ENCODE measurements at places on chromosomes 7 and 10.

- DNase-seq: no peak
Observed at GRCh38 chr7:3157566-3158287, 114.1 kb upstream of the CARD11 start.

GRCh38 chr7:80153446-80153845 is 18.8 kb downstream of the GNAI1 start:
- DNase-seq: no peak

DNA sequence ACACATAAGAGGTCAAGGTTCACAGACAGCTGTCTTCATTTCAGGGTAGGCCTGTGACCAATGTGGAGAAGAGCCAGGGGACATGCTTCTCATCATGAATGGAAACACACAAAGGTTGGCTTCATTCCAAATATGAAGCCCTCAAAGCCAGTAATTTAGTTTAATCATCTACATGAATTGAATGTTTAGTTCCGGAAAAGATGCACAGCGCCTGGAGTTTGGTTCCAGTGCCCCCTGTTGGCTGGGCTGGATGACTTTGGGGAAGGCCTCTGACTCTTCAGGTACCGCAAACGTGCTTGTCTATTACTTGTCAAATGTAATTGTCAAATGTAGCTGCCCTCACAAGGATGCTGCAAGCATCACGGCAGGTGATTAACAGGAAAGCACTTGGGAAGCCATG is 130.7 kb downstream of the ADRA2A start:
- no peak for DNase-seq

DNA sequence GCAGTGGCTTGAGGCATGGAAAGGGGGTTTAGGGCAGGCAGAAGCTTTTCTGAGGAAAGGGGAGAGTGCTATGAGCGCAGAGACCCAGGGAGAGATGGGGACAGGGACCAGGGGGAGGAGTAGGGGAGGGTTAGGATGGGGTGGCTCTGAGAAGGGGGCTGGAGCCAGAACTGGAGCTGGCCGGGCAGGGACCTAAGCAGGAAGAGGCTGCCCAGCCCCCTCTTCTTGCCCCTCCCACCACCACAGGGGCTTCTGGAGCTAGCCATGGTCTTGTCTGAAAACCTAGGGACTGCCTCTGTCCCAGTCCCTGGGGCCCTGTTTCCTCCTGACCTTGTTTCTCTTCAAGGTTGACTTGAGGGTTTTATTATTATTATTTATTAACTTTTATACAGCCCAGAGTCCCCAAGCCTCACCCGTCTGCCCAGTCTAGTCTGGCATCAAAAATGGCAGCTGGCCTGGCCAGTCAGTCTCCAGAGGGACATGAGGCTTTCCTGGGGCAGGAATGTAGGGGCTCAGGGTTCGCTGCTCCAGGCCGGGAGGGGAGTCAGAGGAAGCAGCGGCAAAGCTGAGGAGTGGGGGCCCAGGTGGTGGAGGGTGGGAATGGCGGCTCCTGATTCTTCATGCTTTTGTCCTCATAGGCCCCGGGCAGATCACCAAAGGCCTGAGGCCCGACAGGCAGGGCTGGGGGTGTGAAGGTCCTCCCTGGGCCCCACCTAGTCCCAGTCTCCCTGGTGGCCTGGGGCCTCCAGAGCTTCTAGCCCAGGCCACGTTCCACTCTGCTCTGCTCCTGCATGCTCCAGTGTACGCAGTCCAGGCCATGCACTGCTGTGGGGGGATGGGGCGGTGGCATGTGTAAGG is 5.7 kb downstream of the TRIM8 start:
- DNase-seq: no peak

GRCh38 chr7:151896086-151896485 is 19.2 kb upstream of the PRKAG2 start:
- no peak for DNase-seq

DNA sequence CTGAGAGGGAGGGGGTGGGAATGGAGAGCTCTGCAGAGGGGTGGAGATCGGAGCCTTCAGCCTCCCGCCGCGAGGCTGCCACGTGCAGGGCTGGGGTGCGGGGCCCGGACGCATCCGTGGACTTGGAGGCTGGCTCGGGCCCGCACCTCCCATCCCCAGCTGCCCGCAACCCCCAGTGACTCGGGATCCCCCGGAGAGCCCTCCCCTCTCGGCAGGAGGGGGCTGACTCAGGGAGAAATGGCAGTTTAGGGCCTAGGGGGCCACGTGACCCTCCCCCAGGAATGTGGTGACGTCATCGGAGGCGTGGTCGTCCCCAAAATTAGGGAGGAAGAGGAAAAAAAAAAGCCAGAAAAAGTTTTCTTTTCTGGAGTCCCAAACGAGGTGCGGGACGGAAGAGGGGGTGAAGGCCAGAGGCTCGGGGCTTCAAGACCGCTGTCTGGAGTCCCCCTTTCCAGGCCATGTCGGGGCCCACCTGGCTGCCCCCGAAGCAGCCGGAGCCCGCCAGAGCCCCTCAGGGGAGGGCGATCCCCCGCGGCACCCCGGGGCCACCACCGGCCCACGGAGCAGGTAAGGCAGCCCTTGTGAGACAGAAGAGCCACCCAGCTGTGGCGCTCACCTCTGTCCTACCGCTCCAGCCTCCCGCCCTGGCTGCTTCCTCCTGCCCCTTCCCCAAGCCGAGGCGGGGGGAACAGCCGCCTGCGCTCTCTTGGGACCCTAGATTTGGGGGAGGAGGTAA is at the start of gene TRIP6:
Gene TRIP6 (plus strand): TSS at position 348 of the 736 bp plus-strand sequence. CDS start 111 bp downstream, at position 459.
- DNase-seq: peak; percentile 27

- DNase-seq: no peak
Observed at GRCh38 chr7:117828825-117829224, 44.4 kb downstream of the CTTNBP2 start.

GRCh38 chr7:152579070-152579469 is 96.9 kb downstream of the XRCC2 start:
- DNase-seq: no peak

GRCh38 chr10:86547296-86547695 is 25.7 kb upstream of the WAPL start:
- DNase-seq: no peak

DNA sequence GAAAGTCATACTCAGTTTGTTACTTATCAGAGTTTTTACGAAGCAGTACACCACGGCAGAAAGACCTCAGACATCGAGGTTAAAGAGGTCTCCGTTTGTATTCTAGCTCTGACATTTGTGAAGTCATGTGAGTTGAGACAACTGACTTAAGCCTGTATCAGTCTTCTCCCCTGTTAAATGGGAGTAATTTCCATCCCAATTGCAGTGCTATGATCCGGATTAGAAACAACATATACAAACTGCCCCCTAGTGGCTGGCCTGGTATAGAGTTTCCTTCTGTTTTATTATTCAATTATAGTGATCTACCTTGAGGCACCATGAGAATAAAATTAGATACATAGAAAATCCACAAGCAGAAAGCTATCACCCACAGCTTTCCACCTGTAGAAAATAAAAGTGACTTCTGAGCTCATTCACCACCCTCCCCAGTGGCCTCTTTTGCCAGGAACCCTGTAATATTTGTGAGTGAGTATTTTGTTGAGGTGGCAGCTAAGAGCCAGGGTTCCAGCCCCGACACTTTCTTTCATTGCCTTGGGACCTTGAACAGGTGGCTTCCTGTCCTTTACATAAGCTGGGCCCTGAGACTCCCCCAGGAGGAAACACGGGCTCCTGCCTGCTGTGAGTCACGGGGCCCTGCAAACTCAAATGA is 607.2 kb upstream of the MGMT start:
- DNase-seq: no peak

GRCh38 chr7:46960970-46961369 is 620.9 kb downstream of the TNS3 start:
- DNase-seq: no peak

DNA sequence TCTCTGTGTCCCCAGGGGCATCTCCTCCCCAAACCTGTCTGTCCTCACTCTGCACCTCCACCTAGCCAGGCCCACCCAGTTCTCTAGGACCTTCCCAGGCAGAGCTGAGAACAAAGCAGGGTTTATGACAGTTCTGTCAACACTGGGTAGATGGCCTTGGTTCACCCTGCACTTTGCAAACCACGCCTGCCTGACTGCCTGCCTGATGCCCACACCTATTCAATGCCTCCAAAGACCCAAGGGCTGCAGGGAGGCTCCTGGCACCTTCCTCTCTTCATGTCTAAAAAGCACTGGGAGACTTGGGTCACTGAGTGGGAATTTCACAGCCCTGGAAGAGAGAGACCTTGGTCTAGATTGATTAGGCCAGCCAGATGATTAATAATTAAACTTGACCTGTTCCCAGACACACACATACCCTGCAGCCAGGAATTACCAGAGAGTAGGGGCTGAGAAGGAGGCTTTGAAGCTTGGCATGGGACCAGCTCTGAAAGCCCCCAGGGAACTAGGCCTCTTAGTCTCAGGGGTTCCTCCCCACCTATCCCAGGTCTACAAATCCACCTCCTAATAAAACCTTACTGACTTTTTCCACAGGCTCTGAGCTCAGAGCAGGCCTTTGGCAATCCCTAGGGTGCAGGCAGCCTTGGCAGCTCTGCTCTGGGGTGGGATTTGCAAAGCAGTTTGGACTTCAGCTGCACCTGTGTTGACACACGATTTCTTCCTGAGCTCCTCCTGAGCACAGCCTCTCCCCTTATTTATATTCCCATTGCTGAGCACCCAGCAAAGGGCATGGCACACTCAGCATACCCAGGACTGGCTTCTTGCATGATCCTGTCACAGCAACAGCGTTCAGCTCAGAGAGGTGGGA is 25.7 kb upstream of the PDCD4 start:
- DNase-seq: no peak

DNA sequence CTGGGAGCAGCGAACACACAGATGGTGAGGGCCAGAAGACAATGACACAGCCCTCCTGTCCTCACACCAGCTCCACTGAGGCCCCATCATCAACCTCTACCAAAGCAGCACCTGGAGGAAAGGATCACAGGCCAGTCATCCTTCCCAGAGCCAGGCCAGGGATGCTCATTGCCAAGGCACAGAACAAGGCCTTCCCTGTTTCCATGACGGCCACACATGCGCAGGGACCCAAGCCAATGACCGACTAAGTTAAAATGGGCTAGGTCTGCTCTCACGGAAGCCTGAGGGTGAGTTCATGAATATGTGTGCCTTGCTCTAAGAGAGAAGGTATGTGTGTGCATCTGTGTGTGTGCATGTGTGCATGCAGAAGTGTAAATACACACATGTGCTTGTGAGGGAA is 39.6 kb downstream of the COBL start:
- DNase-seq: no peak

GRCh38 chr7:101553771-101554445 is 75.2 kb downstream of the MYL10 start:
- no peak for DNase-seq

DNA sequence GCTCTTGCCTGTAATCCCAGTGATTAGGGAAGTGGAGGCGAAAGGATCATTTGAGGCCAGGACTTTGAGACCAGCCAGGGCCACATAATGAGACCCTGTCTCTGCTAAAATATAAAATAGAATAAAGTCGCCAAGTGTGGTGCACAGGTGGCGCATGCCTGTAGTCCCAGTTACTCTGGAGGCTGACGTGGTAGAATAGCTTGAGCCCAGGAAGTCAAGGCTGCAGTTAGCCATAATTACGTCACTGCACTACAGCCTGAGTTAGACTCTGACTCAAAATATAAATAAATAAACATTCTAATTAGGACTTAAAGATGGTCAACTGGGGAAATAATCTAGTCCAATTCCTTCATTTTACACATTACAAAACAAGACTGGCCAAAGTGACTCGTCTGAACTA is 768 bp downstream of the CHCHD2 start:
- DNase-seq: peak; percentile 6

DNA sequence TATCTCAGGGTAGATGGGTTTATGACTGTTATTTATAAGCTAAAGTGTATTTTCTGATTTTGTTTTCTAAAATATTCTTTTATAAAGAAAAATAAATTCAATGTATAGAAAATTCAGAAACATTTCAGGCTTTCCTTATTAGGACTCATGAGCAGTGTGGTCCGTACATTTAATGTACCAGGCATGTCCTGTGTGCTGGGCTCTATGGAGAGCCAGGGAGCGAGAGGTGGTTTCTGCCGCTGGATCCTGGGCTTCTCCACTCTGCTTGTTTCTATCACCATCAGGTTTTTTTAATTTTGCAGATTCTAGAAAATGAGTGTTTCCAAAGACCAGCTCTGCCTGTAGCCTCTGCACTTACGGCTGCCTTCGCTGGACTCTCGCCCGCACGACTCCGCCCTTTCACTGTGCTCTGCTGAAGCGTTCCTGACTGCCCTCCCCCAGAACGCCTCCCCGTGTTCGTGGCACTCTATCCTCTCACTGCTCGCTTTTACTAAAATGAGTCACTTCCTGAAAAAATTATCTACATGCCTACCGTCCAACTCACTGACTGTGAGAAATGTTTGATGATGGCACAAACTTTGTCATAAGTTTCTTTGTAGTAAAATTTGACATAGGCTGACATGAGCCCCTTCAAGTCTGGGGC is 188.5 kb downstream of the ZMYND11 start:
- peak; percentile 21 for DNase-seq

- no peak for DNase-seq
Observed at GRCh38 chr7:129452589-129453231, 18.5 kb downstream of the STRIP2 start.

GRCh38 chr10:62899311-62899710 is 83.1 kb upstream of the EGR2 start:
- no peak for DNase-seq

DNA sequence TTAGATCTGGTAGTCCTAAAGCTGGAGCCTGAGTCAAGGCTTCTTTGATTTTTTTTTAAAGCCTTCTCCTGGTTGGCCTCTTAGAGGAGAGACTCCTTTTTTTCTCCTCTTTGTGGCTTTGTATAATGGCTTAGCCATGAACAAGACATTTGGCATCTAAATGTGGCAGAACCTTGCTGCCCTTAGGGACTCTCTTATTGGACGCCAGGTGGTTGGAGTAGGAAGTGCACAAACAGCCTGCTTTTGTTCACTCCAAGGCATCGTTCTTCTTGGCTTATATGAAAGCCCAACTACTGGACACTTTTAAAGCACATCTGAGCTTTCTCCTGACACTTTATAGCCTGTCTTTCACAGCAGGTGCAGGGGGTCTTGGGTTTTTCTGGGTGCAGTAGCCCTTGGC is 25.0 kb downstream of the ZPBP start:
- DNase-seq: no peak

- no peak for DNase-seq
Observed at GRCh38 chr7:97272237-97272975, 154.9 kb downstream of the SDHAF3 start.

DNA sequence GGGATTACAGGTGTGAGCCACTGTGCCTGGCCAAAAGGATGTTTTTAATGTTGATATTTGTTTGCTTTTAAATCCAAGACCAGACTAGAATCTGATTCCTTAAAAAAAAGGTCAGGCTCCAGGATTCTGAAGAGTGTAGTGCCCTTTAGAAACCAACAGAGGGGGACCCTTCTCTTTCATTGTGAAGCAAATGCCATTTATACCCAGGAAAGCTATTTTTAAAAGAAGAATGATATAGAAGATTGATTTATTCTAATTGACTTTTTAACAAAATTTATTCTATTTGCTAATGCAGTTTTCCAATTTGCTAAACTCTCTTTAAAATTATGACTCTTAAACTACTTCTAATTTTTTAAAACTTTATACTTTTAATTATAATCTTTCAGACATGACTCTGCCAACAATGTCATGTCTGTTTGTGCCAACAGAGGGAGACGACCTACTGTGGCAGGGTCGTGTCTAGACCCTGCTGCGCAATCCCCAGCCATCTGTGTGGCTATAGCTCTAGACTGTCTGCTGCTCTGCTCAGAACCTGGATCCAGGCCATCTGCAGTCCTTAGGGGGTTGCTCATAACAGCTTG is 201.0 kb upstream of the IMMP2L start:
- DNase-seq: no peak

- DNase-seq: no peak
Observed at GRCh38 chr10:89351780-89352597, 24.2 kb downstream of the IFIT3 start.

- no peak for DNase-seq
Observed at GRCh38 chr7:18916826-18917225, 200.6 kb downstream of the TWIST1 start.
